Hepatocyte (in vitro differentiated cells): ENCODE measurements at places on chromosomes 16 and 17. TPM values are rescaled to one million over a fixed set of nuclear protein-coding genes. Genes with fewer than 3 reads are reported as not detected.

DNA sequence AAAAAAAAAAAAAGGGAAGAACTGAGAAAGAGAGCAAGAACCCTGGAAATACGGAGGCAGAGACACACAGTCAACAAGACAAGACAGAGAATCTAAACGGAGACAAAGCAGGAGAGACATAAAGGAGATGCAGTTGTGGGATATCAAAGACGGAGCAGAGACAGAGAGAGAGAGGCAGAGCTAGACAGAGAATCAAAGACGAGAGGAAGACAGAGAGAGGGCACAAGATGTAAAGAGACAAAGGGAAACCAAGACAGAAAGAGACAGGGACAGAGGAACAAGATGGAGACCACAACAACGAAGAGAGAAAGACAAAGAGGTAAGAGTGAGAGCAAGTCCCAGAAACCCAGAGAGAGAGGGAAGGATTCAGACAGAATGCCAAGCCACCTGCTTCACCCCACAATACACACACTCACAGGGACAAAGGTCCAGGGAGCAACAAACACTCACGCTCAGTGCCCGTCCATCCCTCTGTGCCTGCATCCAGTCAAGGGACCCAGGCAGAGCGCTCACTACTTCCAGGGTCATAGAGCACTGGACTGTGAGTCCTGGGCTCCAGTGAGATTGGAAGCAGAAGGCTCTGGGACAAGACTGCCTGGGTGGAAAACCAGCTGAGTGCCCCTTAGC, 88.9 kb downstream of the C16orf78 start:
- no peak for DNase-seq
- H3K4me1 ChIP-seq, result no peaks in the 10 kb centered on the region
- no peak overlapping the region for H3K27ac ChIP-seq
- H3K36me3 ChIP-seq, result no peaks in the 10 kb centered on the region
- H3K4me3 ChIP-seq, result no peak overlapping the region

- no peaks in the 10 kb centered on the region for H3K27me3 ChIP-seq
- H3K4me3 ChIP-seq, result no peak overlapping the region
- H3K27ac ChIP-seq, result no peak overlapping the region
- no peak for DNase-seq
These were observed 275.1 kb upstream of the MYOCD start for GRCh38 chr17:12390631-12391030.

Gene PRSS36
- 0.63 and 2.9 TPM in 2 replicates for total RNA-seq

Gene ZSCAN10
- not detected in 2 replicates for total RNA-seq

Gene SULT1A2
- 0.60 and 1.8 TPM in 2 replicates for total RNA-seq
